Adrenal gland (tissue), 19 donors: ENCODE measurements at places on chromosomes 16 and 17. TPM values are rescaled to one million over a fixed set of nuclear protein-coding genes. Genes with fewer than 3 reads are reported as not detected.

Gene PRR11
- 1.6 TPM for total RNA-seq

Gene KRT39
- total RNA-seq, result not detected

Gene SPN
- total RNA-seq, result 2.6 TPM

Gene MEOX1
- 0.39 TPM for total RNA-seq

Gene CACNG4
- total RNA-seq, result 2.4 TPM

Gene CDH1
- total RNA-seq, result not detected

DNA sequence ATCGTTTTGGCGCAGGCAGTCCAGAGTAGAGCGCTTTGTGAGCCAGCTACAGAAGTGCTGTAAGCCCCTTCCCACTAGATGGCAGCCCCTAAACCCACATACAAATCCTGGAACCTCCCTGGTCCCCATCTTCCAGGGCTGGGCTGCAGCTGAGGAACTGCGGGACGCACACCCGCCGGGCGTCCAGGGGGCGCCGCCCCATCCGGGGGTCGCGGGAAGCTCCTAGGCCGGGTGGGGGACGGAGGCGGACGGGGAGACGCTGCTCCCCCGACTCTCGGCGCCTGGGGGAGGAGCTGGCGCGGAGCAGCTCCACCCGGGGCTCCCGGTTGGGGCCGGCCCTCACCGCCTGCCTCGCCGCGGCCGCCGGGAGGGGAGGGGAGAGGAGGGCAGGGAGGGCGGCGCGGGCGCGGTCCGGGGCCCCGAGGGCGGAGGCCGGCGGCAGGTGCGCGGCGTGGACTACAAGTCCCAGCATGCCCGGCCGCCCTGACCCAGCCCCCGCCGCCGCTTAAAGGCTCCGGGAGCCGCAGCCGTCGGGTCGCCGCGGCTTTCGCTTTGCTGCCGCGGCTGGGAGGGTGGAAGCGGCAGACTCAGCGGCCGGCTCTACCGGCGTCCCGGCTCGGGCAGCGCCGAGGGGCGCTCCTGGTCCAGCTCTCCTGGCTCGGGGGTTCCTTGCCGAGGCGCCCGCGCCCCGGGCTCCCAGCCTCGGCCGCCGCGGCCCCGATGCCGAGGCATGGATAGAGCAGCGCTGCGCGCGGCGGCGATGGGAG is at the start of gene KSR1:
Gene KSR1 (plus strand): TSS at position 535 of the 767 bp plus-strand sequence. CDS start 196 bp downstream, at position 731.
- DNase-seq, result peak; percentile 76
- peak within 1 kb of the TSS; percentile 71 for H3K4me3 ChIP-seq
- H3K27ac ChIP-seq, result peak within 1 kb of the TSS; percentile 59

DNA sequence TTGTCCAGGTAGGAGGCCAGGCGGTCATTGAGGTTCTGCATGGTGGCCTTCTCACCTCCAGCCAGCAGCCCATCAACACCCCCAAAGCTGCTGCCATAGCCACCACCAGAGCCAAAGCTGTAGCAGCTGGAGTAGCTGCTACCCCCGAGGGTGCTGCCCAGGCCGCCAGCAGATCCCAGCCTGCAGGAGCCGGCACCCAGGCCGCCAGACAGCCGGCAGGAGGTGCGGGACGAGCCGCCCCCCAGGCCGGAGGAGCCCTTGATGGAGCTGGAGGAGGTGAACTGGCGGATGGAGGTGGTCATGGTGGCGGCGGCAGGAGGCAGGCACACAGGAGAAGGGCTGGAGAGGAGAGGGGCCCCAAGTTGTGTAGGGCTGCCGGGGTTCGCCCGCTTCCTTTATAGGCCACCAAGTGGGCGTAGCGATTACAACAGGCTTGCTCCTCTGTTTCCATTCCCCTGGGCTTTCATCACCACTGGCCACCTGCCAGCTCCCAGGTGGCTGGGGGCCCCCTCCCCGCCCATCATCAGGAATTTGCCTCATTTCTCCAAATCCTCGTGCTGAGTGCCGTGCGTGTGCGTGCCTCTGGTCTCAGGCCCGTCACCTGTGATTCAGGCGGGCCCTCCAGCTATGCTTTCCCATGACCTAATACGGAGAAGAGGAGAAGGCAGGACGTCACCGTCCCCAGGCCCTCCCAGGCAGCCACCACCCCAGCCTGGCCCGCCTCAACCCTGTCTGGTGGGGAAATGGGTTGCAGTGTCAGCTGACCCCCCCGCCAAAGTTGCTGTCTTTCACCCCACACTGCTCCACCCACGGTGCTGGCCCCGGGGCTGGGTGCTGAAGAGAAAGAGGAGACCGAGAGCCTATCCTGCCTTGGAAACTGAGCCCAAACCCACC is at the start of gene KRT17:
Gene KRT17 (minus strand): TSS at position 368 of the 894 bp plus-strand sequence. CDS start 66 bp downstream, at position 302.
- H3K36me3 ChIP-seq, result no peaks in the 10 kb centered on the region
- H3K4me3 ChIP-seq, result no peak within 1 kb of the TSS
- DNase-seq, result no peak
- H3K27me3 ChIP-seq, result no peaks in the 10 kb centered on the region
- H3K27ac ChIP-seq, result no peak within 1 kb of the TSS

DNA sequence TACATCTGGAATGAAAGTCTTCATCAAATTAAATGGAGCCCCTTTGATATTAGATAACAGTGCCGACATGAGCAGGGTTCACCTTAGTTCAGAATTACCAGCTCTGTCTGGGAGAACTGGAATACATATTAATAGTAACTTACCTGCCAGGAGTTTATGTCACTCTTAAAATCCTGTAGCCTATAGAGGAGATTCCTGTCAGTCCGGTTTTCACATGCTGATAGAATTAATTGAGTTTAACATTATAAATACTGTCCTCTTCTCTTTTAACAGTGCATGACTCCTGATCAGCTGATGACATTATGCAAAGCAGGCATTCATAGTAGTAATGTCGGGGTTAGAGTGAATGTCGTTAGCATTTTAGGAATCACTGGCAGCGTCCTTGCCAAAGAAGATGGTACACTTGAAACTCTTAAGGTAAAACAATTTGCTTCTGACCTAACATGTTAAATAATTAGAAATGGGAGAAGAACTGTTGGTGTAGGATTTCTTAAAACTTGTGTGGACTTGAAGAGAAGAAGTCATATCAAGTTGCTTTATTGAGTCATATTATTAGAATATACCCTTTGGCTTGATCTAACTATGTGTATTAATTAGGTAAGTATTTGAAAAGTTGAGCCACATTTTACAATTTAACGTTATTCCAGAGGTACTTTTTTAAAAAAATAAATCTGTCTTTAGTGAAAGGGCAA is 34.3 kb downstream of the HEATR3 start:
- H3K27ac ChIP-seq, result no peak overlapping the region
- H3K4me1 ChIP-seq, result no peaks in the 10 kb centered on the region
- no peaks in the 10 kb centered on the region for H3K27me3 ChIP-seq

- no peak overlapping the region for H3K4me3 ChIP-seq
- H3K27ac ChIP-seq, result no peak overlapping the region
- no peak for DNase-seq
- no peaks in the 10 kb centered on the region for H3K36me3 ChIP-seq
- no peaks in the 10 kb centered on the region for H3K4me1 ChIP-seq
Measured at GRCh38 chr16:3317315-3317999, 12.2 kb downstream of the ZNF75A start.

- H3K27me3 ChIP-seq, result no peaks in the 10 kb centered on the region
- no peaks in the 10 kb centered on the region for H3K36me3 ChIP-seq
- DNase-seq, result no peak
- H3K4me3 ChIP-seq, result no peak overlapping the region
Measured at GRCh38 chr16:72427051-72427782, 255.3 kb upstream of the PMFBP1 start.

GRCh38 chr17:76558198-76559095 is 18.6 kb downstream of the PRCD start:
- peak; percentile 29 for DNase-seq
- peak overlapping the region; percentile 78 for H3K27ac ChIP-seq
- peaks cover 2% of the 10 kb centered on the region for H3K36me3 ChIP-seq

DNA sequence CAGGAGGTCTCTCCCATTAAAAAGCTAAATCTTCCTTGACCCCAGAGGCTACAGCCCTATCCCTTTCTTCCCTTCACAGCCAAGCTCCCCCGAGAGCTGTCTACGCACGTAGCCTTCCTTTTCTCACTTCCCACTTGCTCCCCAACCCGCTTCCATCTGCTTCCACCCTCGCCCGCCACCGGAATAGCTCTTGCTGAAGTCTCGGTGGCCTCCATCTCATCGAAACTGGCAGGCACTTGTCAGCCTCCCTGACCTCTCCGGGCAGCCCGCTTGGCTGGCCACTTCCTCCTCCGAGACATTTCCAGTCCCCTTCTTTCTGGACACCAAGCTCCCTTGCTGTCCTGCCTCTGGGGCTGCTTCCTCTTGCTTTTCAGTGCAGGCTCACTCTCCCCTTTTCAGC is 10.7 kb upstream of the EPOP start:
- H3K27ac ChIP-seq, result no peak overlapping the region
- DNase-seq, result no peak
- no peaks in the 10 kb centered on the region for H3K4me1 ChIP-seq

DNA sequence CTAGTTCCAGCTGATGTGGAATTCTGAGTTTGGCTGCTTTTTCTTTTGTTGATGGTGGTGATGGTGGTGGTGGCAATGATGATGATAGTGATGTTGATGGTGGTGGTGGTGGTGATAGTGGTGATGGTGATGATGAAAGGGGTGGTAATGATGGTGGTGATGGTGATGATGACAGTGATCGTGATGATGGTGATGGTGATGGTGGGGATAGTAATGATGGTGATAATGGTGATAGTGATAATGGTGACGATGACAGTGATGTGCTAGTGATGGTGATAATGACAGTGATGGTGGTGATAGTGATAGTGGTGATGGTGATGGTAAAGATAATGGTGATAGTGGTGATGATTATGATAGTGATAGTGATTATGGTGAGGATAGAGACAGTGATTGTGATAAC is 61.5 kb downstream of the BMERB1 start:
- H3K27ac ChIP-seq, result no peak overlapping the region
- H3K36me3 ChIP-seq, result no peaks in the 10 kb centered on the region
- no peaks in the 10 kb centered on the region for H3K27me3 ChIP-seq
- no peak overlapping the region for H3K4me3 ChIP-seq
- no peak for DNase-seq
- peaks cover 18% of the 10 kb centered on the region for H3K4me1 ChIP-seq

GRCh38 chr17:27603421-27603770 is 27.6 kb upstream of the LGALS9 start:
- H3K36me3 ChIP-seq, result no peaks in the 10 kb centered on the region
- no peak for DNase-seq
- no peak overlapping the region for H3K4me3 ChIP-seq
- peaks cover 6% of the 10 kb centered on the region for H3K4me1 ChIP-seq

GRCh38 chr17:42878123-42878880 is 22.3 kb upstream of the G6PC1 start:
- no peak for DNase-seq
- H3K27me3 ChIP-seq, result no peaks in the 10 kb centered on the region
- H3K36me3 ChIP-seq, result no peaks in the 10 kb centered on the region
- no peak overlapping the region for H3K4me3 ChIP-seq
- no peaks in the 10 kb centered on the region for H3K4me1 ChIP-seq

DNA sequence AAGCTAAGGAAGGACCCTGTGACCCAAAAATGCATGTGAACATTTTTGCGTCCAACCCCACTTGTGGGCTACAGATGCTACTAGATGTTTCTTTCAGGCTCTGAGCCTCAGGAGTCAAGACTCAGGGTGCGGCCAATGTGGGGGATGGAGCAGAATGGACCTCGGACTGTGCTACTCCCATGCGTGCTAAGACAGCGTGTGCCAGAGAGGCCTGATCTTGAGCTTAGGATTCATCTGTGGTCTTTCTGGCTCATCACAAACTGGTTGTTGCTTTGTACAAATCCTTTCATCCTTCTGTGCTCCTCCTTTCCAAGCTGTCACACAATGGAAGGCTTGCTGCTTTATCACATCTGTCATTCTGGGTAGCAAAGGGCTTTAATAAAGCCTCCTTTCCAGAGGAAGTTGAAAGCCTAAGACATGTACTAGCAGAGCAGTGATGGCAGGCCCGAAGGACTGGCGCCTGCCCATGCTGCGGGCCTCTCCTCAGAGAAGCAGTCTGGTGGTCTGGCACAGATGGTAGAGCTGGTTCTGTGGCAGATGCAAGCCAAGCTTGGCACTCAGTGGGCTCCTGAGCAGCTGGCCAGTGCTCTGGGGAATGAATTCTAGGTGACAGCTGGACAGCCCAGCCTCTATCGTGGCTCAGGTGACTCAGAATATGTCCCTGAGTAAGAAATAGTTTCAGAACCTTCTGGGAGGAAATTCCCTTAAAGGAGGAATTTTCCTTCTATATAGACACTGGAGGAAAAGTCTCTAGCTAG is 27.8 kb downstream of the COG4 start:
- H3K4me3 ChIP-seq, result no peak overlapping the region
- no peak overlapping the region for H3K27ac ChIP-seq
- no peak for DNase-seq
- no peaks in the 10 kb centered on the region for H3K36me3 ChIP-seq
- no peaks in the 10 kb centered on the region for H3K27me3 ChIP-seq

- H3K4me3 ChIP-seq, result no peak overlapping the region
- no peaks in the 10 kb centered on the region for H3K36me3 ChIP-seq
- H3K4me1 ChIP-seq, result no peaks in the 10 kb centered on the region
- no peak for DNase-seq
Measured at GRCh38 chr16:68851601-68852000, 8.3 kb downstream of the TANGO6 start.

DNA sequence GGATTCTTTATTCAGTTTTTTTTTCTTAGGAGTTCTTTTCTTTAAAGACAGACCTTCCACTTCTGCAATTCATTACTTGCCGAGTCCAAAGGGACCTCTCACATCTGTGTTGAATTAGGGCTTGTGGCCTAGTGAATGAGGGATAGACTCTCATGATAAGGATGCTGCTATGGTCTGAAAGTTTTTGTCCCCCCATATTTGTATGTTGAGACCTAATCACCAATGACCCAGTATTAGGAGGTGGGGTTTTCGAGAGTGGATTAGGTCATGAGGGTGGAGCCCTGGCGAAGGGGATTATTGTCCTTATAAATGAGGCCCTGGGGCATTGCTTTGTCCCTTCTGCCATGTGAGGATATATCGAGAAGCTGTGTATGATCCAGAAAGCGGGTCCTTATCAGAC is 9.5 kb downstream of the KRT12 start:
- H3K36me3 ChIP-seq, result no peaks in the 10 kb centered on the region
- H3K27ac ChIP-seq, result no peak overlapping the region
- H3K4me1 ChIP-seq, result no peaks in the 10 kb centered on the region
- DNase-seq, result no peak
- H3K4me3 ChIP-seq, result no peak overlapping the region

DNA sequence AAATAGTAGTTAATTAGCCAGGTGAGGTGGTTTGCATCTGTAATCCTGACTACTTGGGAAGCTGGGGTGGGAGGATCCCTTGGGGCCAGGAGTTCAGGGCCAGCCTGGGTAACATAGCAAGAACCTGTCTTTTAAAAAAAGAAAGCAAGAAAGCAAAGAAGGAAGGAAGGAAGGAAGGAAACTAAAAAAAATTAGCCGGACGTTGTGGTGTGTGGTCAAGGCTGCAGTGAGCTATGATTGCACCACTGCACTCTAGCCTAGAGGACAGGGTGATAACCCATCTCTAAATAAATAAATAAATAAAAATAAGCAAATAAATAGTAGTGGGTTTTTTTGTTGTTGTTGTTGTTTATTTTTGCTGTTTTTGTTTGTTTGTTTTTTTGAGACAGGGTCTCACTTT is 39.3 kb upstream of the MAP2K6 start:
- DNase-seq, result no peak
- H3K27ac ChIP-seq, result no peak overlapping the region
- no peak overlapping the region for H3K4me3 ChIP-seq
- no peaks in the 10 kb centered on the region for H3K4me1 ChIP-seq
- no peaks in the 10 kb centered on the region for H3K27me3 ChIP-seq
